ENCODE measurements at places on chromosomes 6 and 20.

- no peak for DNase-seq
These were observed 74.0 kb upstream of the TOP1 start for GRCh38 chr20:40954521-40955165.

DNA sequence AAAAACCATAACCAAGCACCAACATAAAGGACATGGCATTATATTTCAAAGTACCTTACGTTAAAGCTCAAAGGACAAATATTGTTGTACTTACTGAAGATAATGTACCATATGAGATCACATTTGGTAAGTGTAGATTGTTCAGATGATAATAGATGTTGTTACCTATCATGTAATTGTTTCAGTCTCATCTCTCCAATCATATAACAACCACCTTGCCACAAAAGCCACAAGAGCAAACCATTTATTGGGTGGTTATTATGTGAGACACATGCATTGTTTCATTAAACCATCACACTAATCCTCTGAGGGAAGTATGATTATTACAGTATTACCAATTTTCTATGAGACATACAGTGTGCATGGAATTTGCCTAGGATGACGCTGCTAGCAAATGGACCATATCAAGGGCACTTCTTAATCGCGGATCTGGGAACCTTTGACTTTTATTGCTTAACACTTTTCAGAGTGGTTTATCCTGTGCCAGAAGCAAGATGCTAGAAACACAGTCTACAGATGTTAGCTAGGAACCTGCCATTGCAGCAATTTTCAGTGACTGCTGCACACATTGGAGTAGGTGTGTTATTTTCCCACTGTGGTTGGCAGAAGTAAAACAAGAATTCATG, 149.8 kb upstream of the AKIRIN2 start:
- DNase-seq: no peak

GRCh38 chr6:97312241-97312640, 29.2 kb upstream of the MMS22L start:
- DNase-seq: no peak

DNA sequence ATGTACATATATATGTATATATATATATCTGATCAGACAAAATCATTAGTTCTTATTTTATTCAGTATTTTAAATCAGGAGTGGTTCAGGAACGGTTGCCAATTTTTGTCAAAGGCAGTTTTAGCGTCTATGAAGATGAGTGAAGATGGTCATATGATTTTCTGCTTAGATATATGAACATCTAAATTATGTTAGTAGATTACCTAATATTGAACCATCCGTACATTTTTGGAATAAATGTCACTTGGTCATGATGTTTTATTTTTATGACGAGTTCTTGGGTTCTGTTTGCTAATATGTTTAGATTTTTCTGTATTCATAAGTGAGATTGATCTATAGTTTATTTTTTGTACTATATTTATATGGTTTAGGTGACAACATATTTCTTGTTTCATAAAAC, 3.3 kb downstream of the TMEM244 start:
- DNase-seq: no peak

- DNase-seq: no peak
These were observed 50.4 kb upstream of the NKX2-2 start for GRCh38 chr20:21564127-21564773.

GRCh38 chr20:64108731-64109681, 1.6 kb upstream of the NPBWR2 start:
- DNase-seq: no peak

GRCh38 chr6:142913036-142913510, 31.9 kb downstream of the HIVEP2 start:
- DNase-seq: no peak

- DNase-seq: no peak
These were observed 544 bp upstream of the STK38 start for GRCh38 chr6:36547646-36548400.

GRCh38 chr6:135995545-135995898, 144.0 kb downstream of the PDE7B start:
- no peak for DNase-seq

GRCh38 chr6:157405986-157406385, 25.0 kb downstream of the ZDHHC14 start:
- DNase-seq: no peak

GRCh38 chr6:112833581-112834131, 486.5 kb downstream of the RFPL4B start:
- DNase-seq: no peak

DNA sequence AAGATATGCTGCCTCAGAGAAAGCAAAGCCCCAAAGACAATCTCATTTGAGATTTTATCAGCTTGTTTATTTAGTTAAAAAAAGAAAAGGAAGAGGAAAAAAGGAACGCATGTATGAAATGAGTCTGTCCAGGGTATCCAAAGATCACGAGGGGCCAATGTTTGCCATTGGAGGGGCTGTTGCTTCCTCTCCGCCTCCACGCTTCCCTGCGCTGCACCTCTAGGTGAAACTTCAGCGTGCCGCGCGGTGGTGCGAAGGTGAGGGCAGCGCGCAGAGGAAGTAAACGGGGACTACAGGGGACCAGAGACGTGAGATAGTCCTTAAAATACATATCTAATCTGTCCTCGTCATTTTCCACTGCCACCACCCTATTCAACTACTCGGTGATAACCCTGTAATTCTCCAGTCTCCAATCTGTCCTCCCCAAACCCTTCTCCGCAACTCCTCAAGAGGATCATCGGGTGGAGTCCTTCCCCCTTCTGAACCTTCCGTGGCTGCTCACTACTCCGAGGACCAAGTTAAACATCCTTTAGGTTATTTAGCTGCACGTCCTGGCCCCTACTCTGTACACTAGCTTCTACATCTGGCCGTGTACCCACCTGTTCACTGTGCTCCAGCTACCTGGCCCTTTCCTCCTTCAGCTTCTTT, 1.1 kb upstream of the DCBLD1 start:
- no peak for DNase-seq

GRCh38 chr6:137866200-137866913, 702 bp upstream of the TNFAIP3 start:
- no peak for DNase-seq

- DNase-seq: no peak
These were observed 90.4 kb upstream of the HIVEP1 start for GRCh38 chr6:11921751-11922150.

GRCh38 chr6:2560140-2560818, 190.4 kb downstream of the MYLK4 start:
- no peak for DNase-seq

GRCh38 chr20:54572665-54573435, 97.5 kb downstream of the DOK5 start:
- DNase-seq: no peak

GRCh38 chr6:28537065-28537464, 11.4 kb downstream of the GPX5 start:
- DNase-seq: no peak

GRCh38 chr6:101088594-101088993, 207.5 kb upstream of the ASCC3 start:
- no peak for DNase-seq

DNA sequence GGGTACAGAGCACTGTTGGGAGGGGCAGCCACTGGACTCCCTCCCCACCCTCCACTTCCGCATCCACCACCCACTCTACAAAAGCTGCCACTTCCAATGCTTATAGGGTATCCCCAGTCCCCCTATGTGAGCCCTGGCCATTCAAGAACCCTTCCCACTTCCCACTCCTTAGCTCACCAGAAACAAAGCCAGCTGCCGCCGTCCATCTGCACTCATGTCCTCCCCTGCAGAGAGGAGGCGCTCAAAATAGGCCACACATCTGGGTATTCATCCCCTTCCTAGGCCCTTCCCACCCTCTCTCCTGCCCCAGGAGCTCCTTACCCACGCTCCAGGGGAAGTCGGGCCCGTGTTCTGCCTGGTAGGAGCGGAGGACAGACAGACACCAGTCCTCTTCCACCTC, 6.5 kb upstream of the LY6G5C start:
- no peak for DNase-seq

DNA sequence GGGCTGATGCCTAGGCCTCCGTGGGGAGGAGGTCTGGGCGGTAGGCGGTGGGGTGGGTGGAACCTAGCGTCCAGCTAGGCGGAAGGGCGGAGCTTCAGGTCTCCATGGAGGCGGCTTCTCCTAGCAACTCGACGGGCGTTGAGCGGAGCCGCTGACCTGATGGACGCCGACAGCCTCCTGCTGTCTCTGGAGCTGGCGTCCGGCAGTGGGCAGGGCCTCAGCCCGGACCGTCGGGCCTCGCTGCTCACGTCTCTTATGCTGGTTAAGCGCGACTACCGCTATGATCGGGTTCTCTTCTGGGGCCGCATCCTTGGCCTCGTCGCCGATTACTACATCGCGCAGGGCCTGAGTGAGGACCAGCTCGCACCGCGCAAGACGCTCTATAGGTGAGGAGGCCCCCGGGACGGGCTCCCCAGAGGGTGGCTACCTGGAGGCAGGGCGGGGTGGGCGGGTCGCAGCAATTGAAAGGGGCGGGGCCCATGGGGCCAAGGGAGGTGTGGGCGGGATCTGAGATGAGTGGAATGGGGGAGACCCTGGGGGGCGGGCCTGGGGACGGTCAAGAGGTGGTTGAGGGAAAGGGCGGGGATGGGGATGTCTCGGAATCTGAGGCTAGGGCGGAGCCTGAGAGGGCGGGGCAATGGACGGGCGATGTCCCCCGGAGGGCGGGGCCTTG, at the start of gene RSPH9:
Gene RSPH9 (plus strand): TSS at position 97 of the 673 bp plus-strand sequence. CDS start 63 bp downstream, at position 160.
- DNase-seq: peak; percentile 52

GRCh38 chr6:33672808-33673207, 38.7 kb downstream of the UQCC2 start:
- no peak for DNase-seq

DNA sequence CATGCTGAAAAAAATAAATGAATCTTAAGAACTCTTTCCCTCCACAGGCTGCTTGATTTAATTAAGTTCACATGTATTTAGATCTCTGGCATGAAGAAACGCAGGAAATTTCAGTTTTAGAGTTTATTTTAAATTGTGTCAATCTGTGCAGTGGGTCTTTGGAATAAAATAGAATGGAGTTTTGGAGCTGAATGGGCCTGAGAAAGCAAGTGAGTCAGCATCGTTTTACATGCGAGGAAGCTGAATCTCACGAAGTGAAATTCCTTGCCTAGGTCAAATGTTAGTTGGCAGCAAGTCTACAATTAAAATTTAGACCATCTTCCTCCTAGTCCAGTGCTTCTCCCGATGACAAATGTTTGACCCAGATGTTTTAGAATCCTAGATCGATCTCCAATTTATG, 22.4 kb downstream of the MAP7 start:
- no peak for DNase-seq

DNA sequence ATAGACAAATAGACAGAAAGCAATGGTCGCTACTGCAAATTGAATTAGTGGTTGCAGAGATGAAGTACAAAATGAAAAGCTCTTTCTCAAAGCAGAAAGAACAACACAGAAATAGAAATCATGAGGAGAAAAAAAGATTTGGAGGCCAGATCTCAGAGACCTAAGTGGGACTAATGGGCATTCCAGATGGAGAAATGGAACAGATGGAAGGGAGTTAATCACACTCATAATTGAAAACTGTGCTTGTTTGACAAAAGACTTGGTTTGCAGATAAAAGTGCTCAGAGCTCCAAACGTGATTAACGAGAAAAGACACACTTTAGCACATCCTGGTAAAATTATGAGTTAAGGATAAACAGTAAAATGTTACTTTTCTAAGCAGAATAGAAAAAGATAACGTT, 58.1 kb upstream of the SNRPB2 start:
- no peak for DNase-seq

DNA sequence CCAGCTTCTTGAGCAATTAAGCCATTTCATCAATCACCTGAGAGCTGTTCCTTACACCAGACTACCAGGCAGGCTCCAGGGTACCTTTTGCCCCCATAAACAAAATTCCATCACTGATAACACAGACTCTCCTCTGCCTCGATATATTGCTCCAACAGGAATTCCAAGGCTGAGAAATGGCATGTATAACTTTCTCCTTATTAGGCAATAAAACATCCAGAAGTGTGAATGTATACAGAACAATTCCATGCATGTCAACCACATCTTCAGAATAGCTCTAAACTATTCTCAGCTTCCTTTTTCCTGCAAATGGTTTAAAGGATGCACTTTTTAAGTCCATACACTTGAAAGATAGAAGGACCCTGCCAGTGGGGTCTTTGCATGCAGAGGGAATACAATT, 73.8 kb downstream of the EDN3 start:
- no peak for DNase-seq

DNA sequence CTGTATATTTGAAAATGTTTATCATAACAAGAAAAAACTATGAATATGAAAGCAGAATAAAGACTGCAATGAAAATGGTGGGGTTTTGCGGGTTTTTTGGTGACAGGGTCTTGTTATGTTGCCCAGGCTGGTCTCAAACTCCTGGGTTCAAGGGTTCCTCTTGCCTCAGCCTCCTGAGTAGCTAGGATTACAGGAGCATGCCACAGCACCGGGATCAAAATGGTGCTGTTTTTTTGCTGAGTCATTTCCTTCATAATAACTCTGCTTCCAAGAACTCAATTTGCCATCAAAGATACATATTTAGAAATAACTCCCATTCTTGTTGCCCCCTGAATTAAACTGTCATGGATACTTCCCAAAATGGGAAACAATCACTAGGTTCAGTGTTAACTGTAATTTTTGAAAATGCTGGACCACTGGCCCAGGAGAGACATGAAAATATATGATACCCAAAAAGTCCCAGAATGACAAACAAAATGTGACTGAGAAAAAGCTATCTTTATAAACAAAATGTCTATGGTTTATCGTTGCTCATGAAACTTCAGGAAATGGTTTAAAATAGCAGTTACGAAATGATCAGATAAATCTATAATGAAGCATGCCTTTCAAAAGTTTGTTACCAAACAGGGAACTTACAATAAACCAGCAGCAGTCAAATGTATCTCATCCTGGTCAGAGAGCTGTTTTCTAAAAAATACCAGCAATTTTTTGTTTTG, 32.2 kb downstream of the ILRUN start:
- no peak for DNase-seq

DNA sequence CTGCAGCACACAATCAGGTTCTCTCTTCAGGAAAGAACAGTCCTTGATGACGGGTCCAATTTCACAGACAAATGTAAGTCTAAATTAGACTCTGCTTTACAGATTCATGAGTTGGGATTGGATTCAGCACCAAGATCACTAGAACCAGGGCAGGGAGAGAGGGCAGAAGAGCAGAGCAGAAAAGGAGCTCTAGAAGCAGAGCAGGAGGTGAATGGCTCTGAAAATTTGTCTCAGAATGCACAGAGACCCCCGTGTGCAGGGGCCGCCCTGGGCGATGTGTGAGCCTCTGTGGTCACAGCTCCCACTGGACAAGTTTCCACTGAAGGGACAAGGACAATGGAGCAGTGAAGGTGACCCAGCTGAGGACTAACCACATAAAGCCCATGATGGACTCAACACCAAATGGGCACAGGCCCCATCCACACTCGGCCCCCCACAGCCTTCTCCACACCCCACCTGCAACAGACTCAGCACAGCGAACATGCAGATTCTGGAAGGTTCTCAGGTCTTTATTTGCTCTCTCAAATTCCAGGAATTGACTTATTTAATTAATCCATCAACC, 3.5 kb downstream of the HLA-B start:
- DNase-seq: no peak

DNA sequence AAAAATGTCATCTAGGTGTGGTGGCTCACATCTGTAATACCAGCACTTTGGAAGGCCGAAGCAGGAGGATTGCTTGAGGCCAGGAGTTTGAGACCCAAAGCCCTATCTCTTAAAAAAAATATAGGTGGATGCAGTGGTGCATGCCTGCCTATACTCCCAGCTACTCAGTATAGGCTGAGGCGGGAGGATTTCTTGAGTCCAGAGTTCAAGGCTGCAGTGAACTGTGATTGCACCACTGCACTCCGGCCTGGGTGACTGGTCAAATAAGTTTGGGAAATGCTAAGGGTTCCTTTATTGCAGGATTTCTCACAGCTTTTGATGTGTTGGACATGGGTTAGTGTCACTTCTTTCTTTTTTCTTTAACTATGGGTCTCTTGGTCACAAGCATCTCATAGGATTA, 261.3 kb downstream of the PLCB1 start:
- no peak for DNase-seq

- no peak for DNase-seq
These were observed 61.3 kb upstream of the ZNFX1 start for GRCh38 chr20:49339123-49339522.
